ENCODE measurements at places on chromosomes 1 and 21. TPM values are rescaled to one million over a fixed set of nuclear protein-coding genes. Genes with fewer than 3 reads are reported as not detected.

DNA sequence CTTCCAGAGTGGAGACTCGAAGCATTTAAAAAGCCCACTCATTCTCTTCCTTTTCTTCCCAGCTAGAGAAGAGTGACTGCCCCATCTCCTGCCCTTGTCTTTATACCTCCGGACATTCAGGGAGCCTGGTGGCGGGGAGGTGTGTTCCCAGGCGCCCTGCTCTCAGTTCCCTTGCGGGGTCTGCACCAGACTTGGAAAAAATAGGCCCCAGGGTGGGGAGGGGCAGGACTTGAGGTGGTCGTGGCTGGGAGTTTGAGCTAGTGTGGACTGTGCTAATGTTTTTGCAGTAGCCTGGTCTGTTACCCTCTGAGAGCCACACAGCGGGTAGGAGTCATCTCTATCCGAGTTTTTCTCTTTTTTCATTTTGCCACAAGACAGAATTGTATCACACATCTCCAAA is 139.1 kb downstream of the PEX14 start:
- no peak overlapping the region for H3K27ac ChIP-seq
- H3K4me3 ChIP-seq = no peak overlapping the region
- no peaks in the 10 kb centered on the region for H3K36me3 ChIP-seq
- DNase-seq = no peak
- no peaks in the 10 kb centered on the region for H3K27me3 ChIP-seq
- no peaks in the 10 kb centered on the region for H3K4me1 ChIP-seq

DNA sequence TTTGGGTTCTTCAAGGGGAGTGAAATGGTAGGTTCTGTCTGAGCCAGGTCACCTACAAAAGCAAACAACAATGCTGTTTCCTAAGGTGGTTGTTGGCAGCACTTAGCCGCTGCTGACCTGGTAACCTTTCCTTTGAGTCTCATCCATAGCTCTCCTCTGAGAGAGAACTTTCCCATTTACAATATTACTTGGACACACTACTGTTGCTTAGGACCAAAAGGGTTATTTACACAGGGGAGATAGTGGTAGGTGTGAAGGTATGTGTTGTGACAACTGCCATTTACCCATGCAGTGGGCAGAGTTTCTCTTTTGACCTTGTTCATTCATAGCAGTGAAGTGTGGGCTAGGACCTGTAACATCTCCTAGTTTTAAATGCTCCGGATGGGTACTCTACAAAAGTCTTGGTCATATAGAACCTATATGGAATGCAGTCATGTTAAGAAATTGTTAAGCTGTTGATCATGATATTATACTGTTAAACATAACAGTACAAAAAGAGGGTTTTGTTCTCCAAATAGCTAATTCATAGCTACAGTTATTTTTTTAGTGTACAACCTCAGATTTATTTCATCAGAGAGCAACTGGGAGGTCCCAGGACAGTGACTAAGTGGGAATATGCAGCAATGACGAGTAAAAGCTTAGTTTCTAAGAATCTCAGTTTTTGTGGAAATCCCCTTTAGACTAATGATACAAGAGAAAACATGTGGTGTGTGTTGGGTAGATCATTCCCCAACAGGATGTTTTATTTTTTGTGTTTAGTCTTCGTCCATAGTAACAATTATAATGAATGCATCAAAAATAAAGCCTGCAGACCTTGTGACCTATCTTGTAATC is 219.7 kb downstream of the NFIA start:
- H3K27me3 ChIP-seq = no peaks in the 10 kb centered on the region
- H3K27ac ChIP-seq = no peak overlapping the region
- no peaks in the 10 kb centered on the region for H3K36me3 ChIP-seq
- peaks cover 27% of the 10 kb centered on the region for H3K4me1 ChIP-seq
- no peak overlapping the region for H3K4me3 ChIP-seq

- peaks cover 11% of the 10 kb centered on the region for H3K4me1 ChIP-seq
- no peak overlapping the region for H3K4me3 ChIP-seq
- DNase-seq = no peak
- H3K27me3 ChIP-seq = no peaks in the 10 kb centered on the region
- no peak overlapping the region for H3K27ac ChIP-seq
- H3K36me3 ChIP-seq = no peaks in the 10 kb centered on the region
These were observed 23.2 kb downstream of the KANK4 start for GRCh38 chr1:62295921-62296491.

GRCh38 chr21:41289431-41289830 is 27.2 kb upstream of the FAM3B start:
- H3K4me1 ChIP-seq = no peaks in the 10 kb centered on the region
- H3K27ac ChIP-seq = no peak overlapping the region
- no peaks in the 10 kb centered on the region for H3K27me3 ChIP-seq

- peak within 1 kb of the TSS; percentile 93 for H3K27ac ChIP-seq
- H3K36me3 ChIP-seq = no peaks in the 10 kb centered on the region
- no peak for DNase-seq
- H3K4me3 ChIP-seq = peak within 1 kb of the TSS; percentile 77
- H3K27me3 ChIP-seq = no peaks in the 10 kb centered on the region
These were observed at the start of gene ACADM for GRCh38 chr1:75724472-75725022. Gene ACADM (plus strand): TSS chr1:75724709. CDS start chr1:75724788, 79 bp downstream.

- DNase-seq = no peak
- H3K27ac ChIP-seq = no peak overlapping the region
- H3K4me3 ChIP-seq = no peak overlapping the region
- H3K4me1 ChIP-seq = no peaks in the 10 kb centered on the region
These were observed 324.0 kb upstream of the VAMP3 start for GRCh38 chr1:7447093-7447492.

DNA sequence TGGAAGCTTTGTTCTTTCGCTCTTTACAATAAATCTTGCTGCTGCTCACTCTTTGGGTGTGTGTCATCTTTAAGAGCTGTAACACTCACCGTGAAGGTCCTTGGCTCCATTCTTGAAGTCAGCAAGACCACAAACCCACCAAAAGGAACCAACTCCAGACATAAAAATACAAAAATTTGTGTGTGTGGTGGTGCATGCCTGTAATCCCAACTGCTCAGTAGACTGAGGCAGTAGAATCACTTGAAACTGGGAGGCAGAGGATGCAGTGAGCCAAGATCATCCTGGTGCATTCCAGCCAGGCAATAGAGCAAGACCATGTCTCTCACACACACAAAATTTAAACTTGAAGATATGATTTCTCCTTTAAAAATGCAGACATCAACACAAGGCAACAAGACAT is 1431.7 kb upstream of the B3GALT2 start:
- no peaks in the 10 kb centered on the region for H3K4me1 ChIP-seq
- H3K27ac ChIP-seq = no peak overlapping the region
- no peak overlapping the region for H3K4me3 ChIP-seq
- no peaks in the 10 kb centered on the region for H3K27me3 ChIP-seq

DNA sequence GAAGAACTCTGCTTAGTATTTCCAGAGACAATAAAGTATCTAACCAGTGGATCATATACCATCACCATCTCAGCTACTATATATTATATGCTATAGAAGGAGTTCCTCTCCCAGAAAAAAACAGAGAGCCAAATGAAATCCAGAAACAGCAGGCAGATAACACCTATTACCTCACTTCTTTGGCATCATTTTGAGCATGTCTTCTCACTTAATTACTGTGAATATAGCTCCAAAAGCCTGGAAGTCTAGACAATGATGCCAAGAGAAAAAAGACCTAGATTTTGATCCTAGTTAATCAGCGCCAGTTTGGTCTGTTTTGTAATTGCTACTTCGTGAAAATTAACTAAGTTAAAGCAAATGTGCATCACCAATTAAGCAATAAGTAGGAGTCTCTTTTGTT is 131.3 kb downstream of the EIF4G3 start:
- peaks cover 8% of the 10 kb centered on the region for H3K4me1 ChIP-seq
- DNase-seq = no peak
- H3K27me3 ChIP-seq = no peaks in the 10 kb centered on the region
- H3K27ac ChIP-seq = no peak overlapping the region
- H3K4me3 ChIP-seq = no peak overlapping the region
- H3K36me3 ChIP-seq = no peaks in the 10 kb centered on the region

GRCh38 chr1:71184410-71184809 is 103.6 kb upstream of the ZRANB2 start:
- no peaks in the 10 kb centered on the region for H3K4me1 ChIP-seq
- H3K4me3 ChIP-seq = no peak overlapping the region
- no peaks in the 10 kb centered on the region for H3K27me3 ChIP-seq
- no peaks in the 10 kb centered on the region for H3K36me3 ChIP-seq
- no peak overlapping the region for H3K27ac ChIP-seq

DNA sequence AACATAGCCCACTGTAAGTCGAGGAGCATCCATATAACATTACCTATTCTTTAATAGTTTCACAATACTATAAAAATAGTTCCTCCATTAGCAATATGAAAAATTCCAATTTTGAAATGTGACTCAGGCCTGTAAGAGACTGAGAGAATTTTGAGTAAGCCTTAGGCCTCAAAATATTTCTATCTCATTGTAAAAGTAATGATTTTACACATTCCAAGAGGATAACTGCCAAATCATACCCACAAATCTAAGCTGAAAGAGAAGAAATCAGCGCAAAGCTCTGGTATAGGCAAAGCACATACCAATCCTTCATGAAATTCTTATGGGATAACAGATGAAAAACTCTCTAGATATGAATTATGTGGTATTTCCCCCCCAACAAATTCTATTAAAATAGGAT is 144.1 kb downstream of the CDC42BPA start:
- H3K27me3 ChIP-seq = no peaks in the 10 kb centered on the region
- no peak for DNase-seq
- H3K4me3 ChIP-seq = no peak overlapping the region
- no peaks in the 10 kb centered on the region for H3K36me3 ChIP-seq

DNA sequence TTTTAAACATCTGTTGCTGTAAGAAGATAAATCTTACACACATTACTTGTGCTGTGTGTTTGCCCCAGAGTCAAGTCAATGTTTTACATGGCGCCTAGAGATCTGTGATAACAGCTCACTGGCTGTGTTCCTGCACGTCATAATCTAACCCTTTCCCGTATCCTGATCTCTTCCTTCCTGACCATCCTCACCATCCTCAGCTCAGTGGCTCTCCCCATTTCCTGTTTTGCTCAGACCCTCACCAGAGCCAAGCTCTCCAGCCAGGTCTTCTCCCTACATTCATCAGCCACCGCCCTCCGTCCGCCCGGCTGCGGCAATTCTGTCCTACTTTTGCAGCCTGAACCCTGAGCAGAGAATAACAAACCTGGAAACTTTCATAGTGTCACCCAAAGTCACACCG is 824.7 kb downstream of the USP25 start:
- no peak overlapping the region for H3K27ac ChIP-seq
- H3K27me3 ChIP-seq = no peaks in the 10 kb centered on the region
- no peak for DNase-seq
- peaks cover 16% of the 10 kb centered on the region for H3K4me1 ChIP-seq
- no peaks in the 10 kb centered on the region for H3K36me3 ChIP-seq

DNA sequence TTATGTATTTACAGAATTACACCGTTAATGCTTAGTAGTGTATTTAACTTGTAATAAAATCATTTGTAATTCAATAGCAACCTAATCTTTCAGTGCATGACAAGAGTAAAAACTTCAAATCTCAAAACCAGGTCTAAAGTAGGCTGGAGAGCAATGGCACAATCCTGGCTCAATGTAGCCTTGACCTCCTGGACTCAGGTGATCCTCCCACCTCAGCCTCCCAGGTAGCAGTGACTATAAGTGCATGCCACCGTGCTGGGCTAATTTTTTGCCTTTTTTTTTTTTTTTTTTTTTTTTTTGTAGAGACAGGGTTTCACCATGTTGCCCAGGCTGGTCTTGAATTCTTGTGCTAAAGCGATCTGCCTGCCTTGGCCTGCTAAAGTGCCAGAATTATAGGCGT is 11.3 kb downstream of the IPP start:
- no peak overlapping the region for H3K27ac ChIP-seq
- peaks cover 5% of the 10 kb centered on the region for H3K4me1 ChIP-seq
- H3K36me3 ChIP-seq = peaks cover 17% of the 10 kb centered on the region
- no peaks in the 10 kb centered on the region for H3K27me3 ChIP-seq
- no peak overlapping the region for H3K4me3 ChIP-seq

Gene CHI3L1
- total RNA-seq = 51.3 TPM

Gene PLEKHN1
- total RNA-seq = 15.2 TPM

Gene SAMSN1
- total RNA-seq = 6.4 TPM

Gene GCSAML
- not detected for total RNA-seq

All from vagina (tissue), 2 donors.